Cardiac muscle cell (in vitro differentiated cells and primary cell): ENCODE measurements at places on chromosomes 12 and 14.

GRCh38 chr12:12582193-12582881 is 19.7 kb upstream of the DUSP16 start:
- no peaks in the 10 kb centered on the region for H3K4me1 ChIP-seq
- no peaks in the 10 kb centered on the region for H3K27me3 ChIP-seq
- no peak for DNase-seq
- H3K4me3 ChIP-seq: no peak overlapping the region

- H3K27me3 ChIP-seq: no peaks in the 10 kb centered on the region
- DNase-seq: no peak
- H3K4me3 ChIP-seq: no peak overlapping the region
- peaks cover 10% of the 10 kb centered on the region for H3K4me1 ChIP-seq
- no peak overlapping the region for H3K27ac ChIP-seq
Observed at GRCh38 chr12:75979181-75979580, 52.4 kb downstream of the PHLDA1 start.

DNA sequence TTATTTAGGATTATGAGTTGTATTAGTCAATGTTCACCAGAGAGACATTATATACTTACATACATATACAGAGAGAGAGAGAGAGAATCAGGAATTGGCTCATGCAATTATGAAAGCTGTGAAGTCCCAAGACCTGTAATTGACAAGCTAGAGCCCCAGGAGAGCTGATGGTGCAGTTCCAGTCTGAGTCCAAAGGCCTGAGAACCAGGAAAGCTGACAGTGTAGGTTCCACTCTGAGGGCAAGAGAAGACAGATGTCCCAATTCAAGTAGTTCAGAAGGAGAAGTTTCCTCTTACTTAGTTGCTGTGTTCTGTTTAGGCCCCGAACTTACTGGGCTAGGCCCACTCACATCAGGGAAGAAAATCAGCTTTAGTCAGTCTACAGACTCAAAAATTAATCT is 76.4 kb upstream of the FICD start:
- no peak for DNase-seq
- H3K4me3 ChIP-seq: no peak overlapping the region
- no peak overlapping the region for H3K27ac ChIP-seq
- H3K36me3 ChIP-seq: no peaks in the 10 kb centered on the region
- no peaks in the 10 kb centered on the region for H3K4me1 ChIP-seq

GRCh38 chr14:52769887-52770286 is 21.5 kb downstream of the GNPNAT1 start:
- no peaks in the 10 kb centered on the region for H3K27me3 ChIP-seq
- H3K4me3 ChIP-seq: no peak overlapping the region
- H3K4me1 ChIP-seq: no peaks in the 10 kb centered on the region
- H3K27ac ChIP-seq: no peak overlapping the region

- H3K4me1 ChIP-seq: peaks cover 6% of the 10 kb centered on the region
- H3K36me3 ChIP-seq: peaks cover 45% of the 10 kb centered on the region
- H3K27ac ChIP-seq: no peak overlapping the region
Observed at GRCh38 chr14:64928239-64929013, 14.1 kb downstream of the GPX2 start.

GRCh38 chr12:58247633-58248032 is 306.3 kb downstream of the ATP23 start:
- DNase-seq: no peak
- H3K36me3 ChIP-seq: no peaks in the 10 kb centered on the region
- H3K4me1 ChIP-seq: no peaks in the 10 kb centered on the region
- H3K27me3 ChIP-seq: no peaks in the 10 kb centered on the region

GRCh38 chr12:49875115-49875720 is 28.5 kb downstream of the FAIM2 start:
- no peaks in the 10 kb centered on the region for H3K36me3 ChIP-seq
- no peak overlapping the region for H3K4me3 ChIP-seq
- no peak for DNase-seq
- H3K27ac ChIP-seq: no peak overlapping the region
- H3K27me3 ChIP-seq: no peaks in the 10 kb centered on the region

GRCh38 chr14:69665631-69666030 is 54.2 kb downstream of the SUSD6 start:
- H3K4me1 ChIP-seq: peaks cover 35% of the 10 kb centered on the region
- no peaks in the 10 kb centered on the region for H3K36me3 ChIP-seq
- H3K27me3 ChIP-seq: no peaks in the 10 kb centered on the region
- no peak overlapping the region for H3K4me3 ChIP-seq
- no peak for DNase-seq

GRCh38 chr12:119014368-119014767 is 33.0 kb downstream of the SRRM4 start:
- no peak for DNase-seq
- no peaks in the 10 kb centered on the region for H3K4me1 ChIP-seq
- no peaks in the 10 kb centered on the region for H3K36me3 ChIP-seq
- no peak overlapping the region for H3K4me3 ChIP-seq

GRCh38 chr12:5516371-5517241 is 84.7 kb downstream of the NTF3 start:
- H3K36me3 ChIP-seq: no peaks in the 10 kb centered on the region
- no peak for DNase-seq
- no peak overlapping the region for H3K4me3 ChIP-seq
- H3K4me1 ChIP-seq: no peaks in the 10 kb centered on the region
- no peaks in the 10 kb centered on the region for H3K27me3 ChIP-seq
- no peak overlapping the region for H3K27ac ChIP-seq
